ENCODE measurements at places on chromosomes 12 and 14.

GRCh38 chr14:37202812-37203211, 5.1 kb downstream of the MIPOL1 start:
- no peak for DNase-seq

- DNase-seq, result no peak
Measured at GRCh38 chr12:130827432-130827831, 11.6 kb downstream of the STX2 start.

GRCh38 chr12:61781021-61781581, 479.1 kb upstream of the USP15 start:
- DNase-seq, result no peak

- no peak for DNase-seq
Measured at GRCh38 chr14:63654346-63654745, 12.7 kb upstream of the WDR89 start.

DNA sequence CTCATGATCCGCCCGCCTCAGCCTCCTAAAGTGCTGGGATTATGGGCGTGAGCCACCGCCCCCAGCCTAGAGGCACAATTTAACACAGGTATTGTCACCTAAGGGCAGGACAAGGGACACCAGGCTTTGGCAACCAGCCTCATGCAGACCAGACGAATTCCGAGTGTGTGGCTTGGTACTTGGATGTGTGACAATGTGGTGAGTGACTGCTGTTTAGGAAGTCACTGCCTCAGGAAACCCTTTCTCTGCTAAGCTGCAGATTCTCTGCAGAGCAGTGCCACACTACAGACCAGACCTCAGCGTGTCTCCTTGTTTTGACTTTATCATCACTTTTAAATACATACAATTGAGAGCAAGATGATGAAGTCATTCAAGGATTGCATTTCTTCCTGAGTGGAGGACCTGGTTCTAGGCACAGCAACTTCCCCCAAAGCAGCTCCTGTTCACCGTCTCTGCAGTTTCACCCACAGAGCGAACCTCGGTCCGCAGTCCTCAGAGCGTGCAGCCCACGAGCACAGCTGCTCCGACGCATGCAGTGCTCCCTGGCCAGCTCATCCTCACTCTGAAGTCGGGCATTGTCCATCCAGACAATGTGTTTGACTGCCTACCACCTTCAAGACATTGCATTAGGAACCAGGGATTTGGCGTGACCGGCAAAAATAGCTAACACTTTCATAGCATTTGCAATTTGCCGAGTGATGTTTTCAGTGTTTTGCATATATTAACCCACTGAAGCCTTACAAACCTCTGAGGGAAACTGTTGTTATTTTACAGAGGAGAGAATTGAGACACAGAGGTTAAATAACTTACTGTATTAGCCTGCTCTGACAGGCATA, 235.2 kb downstream of the CHST11 start:
- no peak for DNase-seq

DNA sequence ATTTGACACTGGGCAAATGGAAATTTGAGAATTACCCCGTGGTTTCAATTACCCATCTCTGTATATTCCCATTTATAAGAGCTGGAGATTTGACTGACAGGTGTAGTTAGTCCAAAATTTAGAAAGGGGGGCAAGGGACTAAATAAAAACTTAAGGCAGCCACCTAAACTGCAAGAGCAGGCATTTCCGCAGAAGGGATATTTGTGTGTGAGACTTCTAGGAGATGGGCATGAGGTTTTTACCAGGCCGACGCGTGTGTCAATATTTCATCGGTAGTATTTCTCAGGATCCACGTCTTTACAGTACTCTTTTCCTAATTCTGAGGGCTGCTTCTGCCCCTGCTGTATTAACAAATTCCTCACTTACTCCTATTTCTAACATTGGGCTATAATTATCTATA, 1.4 kb downstream of the FAR2 start:
- DNase-seq, result no peak
